ENCODE measurements at places on chromosomes 16 and 17.

- no peak for DNase-seq
Measured at GRCh38 chr17:45092911-45093430, 31.9 kb downstream of the NMT1 start.

- DNase-seq = no peak
Measured at GRCh38 chr17:2911755-2912111, 115.5 kb downstream of the RAP1GAP2 start.

GRCh38 chr17:37541880-37542660 is 52.4 kb downstream of the DUSP14 start:
- no peak for DNase-seq

GRCh38 chr17:62614142-62614541 is 13.3 kb upstream of the MRC2 start:
- no peak for DNase-seq

DNA sequence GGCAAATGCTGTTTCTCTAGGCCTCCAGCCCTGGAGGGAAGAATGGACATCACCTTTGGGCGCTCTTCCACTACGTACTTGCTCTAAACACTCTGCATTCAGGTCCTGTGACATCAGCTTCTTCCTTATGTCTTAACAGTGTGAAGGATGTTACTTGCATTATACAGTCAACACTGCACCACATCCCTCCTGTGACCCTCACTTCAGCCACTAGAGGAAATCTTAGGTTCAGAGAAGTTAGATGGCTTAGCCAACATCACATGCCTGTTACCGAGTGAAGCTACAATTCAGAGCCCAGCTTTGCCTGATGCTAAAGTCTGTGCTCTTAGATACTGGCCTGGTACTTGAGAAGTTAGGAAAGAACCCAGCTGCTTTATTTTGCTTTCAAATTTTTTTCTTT is 18.3 kb downstream of the UBFD1 start:
- no peak for DNase-seq

GRCh38 chr17:57602896-57603295 is 142.2 kb downstream of the CCDC182 start:
- no peak for DNase-seq

DNA sequence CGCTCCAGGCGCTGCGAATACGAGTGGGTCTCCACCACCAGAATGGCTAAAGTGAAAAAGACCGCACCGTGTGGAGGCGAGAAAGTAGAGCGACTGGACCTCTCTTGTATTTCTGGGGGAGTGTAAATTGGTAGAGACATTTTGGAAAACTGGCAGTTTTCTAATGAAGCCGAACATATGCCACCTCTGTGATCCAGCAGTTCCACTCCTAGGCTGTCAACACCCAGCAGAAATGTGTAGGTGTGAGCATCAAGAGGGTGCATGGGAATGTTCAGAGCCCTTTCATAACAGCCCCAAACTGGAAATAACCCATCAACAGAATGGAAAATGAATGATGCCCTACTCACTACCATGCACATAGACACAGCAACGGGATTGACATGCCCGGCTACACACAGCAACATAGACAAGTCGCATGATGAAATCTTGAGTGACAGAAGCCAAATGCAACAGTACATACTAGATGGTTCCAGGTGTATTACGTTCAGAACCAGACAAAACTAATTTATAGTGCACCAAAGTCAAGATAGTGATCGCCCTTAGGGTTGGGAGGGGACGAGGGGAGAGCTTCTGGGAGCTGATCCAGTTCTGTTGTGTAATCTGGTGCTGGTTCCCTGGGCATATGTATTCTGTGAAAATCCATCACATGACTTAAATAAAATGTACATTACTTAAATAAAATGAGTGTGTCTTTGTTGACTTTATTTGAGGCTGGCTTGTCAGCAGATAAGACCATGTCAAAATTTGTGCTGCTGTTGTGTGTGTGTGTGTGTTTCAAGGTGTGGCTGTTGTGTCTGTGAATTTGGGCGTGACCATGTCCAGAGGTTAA is 877 bp upstream of the BCL7C start:
- no peak for DNase-seq

GRCh38 chr16:4944333-4945281 is 7.7 kb upstream of the PPL start:
- no peak for DNase-seq

- no peak for DNase-seq
Measured at GRCh38 chr16:47262938-47263337, 119.2 kb upstream of the NETO2 start.

DNA sequence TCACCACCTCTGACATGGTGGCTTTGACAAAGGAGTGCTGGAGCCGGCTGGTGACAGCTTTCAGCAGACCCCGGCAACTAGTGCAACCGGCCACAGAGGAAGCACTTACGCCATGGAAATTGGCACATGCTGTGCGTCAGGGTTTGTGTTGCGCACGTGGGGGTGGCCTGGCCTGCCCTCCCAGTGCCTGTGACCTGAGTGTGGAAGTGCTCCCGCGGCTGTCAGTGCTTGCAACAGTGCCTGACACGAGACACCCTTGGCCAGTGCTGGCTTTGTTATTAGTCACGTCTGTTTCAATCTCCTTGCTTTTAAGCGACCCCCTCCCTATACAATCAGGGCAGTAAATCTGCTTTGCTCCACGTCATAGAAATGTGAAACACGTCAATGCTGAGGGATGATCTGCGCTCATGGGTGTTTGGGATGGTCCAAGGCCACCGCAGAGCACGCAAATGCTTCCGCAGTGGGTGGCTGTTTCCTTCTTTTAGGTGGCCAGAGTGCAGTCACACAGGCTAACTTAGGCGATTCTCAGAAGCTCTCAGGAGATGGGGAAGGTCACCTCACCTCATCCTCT is 64.3 kb downstream of the PGS1 start:
- no peak for DNase-seq

GRCh38 chr16:83615953-83616350 is 191.8 kb upstream of the HSBP1 start:
- no peak for DNase-seq

DNA sequence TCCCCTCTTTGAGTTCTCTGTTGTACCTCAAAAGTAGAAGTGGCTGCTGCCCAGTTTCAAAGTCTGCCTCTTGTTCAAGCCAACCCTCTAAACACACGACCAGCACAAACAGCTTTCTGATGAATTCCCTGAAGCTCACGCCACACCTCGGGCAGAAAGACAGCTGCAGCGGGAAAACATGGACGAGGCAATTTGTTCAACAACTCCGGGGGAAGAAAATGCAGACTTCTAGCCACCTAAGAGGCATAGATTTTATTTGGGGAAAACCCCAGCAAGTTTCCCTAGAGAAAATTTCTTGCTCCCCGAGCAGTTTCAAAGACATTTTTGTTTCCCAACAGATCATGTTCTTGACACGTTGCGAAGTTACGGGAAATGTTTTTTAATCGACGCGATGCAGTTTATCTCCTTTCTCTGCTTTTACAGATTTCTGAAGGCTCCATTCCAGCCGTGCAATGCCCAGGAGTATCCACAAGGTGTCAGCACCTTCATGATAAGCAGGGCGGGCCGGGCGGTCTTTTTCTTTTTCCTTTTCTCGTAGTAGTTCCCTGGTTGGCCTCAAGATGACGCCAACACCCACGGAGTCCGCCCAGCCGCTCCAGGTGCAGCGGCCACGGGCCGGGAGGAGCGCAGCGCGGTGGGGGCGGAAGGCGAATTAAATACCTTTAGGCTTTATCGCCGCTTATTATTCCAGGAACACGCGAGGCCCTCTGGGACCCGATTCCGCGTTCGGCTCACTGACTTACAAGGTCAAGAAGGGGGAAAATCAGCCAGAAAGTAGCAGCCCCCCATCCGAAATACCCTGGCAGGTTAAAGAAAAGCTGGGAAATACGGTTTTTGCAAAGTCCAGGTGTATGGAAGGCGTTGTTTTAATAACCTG is 2.9 kb upstream of the FOXC2 start:
- peak; percentile 70 for DNase-seq

GRCh38 chr16:867421-868385 is 67.2 kb upstream of the GNG13 start:
- no peak for DNase-seq

- no peak for DNase-seq
Measured at GRCh38 chr16:67773569-67774456, 32.5 kb downstream of the RANBP10 start.

- no peak for DNase-seq
Measured at GRCh38 chr17:21242026-21242697, 11.0 kb downstream of the NATD1 start.

DNA sequence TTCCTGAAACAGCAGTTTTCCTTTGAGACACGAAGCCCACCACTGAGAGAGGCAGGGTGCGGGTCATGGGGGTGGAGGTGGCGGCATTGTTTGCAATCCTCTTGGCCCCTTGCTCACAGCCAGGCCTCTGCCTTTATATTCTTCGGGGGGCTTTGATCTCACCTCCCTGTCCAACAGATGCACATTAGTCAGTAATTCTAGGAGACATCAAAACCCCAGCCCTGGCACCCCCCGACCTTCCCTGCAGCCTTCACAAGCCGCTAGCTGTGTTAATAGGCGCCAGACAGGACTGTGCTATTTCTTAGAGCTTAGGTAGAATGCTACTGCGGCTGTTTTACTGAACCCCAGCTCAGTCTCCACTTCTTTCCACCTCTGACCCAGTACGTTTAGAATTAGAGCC is 212.6 kb downstream of the RBFOX1 start:
- no peak for DNase-seq

- DNase-seq = no peak
Measured at GRCh38 chr17:36949461-36949927, 740 bp downstream of the AATF start.

DNA sequence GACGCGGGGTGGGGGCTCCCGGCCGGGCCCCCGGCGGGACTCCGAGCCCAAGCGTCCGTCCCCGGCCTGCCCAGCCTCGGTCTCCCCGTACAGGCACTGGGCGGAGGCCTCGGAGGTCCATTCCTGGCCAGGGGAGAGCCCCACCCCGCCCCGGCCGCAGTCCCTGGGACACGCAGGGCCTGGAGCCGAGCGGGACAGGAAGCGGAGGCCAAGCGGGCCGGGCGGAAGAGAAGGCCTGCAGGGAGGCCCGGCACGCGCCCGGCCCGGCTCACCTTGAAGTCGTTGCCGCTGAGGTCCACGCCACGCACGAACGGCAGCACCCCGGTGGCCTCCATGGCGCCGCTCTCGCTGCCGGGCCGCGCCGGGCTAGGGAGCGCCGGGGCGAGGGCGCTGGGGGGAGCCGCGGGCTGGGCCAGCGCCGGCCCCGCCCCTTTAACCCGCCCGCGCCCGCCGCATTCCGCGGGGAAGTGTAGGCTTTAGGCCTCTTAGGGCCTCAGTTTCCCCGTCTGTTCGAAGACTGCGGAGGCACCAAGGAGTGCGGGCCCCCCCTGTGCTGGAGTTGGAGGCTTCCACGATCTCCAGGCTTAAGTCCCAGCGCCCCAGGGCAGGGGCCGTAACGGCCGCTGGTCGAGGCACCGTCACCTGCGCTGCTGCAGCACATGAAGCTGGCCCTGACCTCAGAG is at the start of gene FLII:
Gene FLII, minus strand, starts transcription at position 383 of the 683 bp plus-strand sequence. Its CDS starts 48 bp downstream, at position 335.
- peak; percentile 55 for DNase-seq

DNA sequence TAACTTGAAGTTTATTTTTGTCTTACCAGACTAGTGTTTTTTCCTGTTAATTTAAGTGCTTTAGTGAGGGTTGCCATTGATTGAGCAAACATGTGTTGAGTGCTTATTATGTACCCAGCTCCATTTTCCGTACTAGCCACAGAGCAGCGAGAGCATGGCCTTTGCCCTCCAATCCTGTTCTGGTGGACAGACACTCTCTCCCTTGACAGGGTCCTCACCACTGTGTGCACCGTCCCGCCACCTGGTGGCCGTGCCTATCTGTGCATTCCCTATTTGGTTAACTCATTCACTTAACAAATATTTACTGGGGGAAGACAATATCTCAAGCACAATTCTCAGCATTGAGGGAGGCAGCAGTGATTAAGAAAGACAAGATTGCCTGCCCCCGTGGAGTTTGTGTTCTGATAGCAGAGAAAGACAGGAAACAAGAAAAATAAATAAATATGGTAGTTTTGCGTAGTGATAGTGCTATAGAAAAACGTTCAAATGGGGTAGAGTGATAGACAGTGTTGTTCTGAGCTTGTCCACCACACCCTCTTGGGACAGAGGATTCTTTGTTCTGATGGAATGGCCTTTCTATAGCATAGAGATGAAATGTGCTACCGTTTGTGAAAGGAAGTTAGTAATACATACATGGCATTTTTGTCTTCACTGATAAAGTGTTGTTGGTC is 13.0 kb downstream of the CDH13 start:
- no peak for DNase-seq

- no peak for DNase-seq
Measured at GRCh38 chr16:78415013-78415412, 315.6 kb downstream of the WWOX start.

DNA sequence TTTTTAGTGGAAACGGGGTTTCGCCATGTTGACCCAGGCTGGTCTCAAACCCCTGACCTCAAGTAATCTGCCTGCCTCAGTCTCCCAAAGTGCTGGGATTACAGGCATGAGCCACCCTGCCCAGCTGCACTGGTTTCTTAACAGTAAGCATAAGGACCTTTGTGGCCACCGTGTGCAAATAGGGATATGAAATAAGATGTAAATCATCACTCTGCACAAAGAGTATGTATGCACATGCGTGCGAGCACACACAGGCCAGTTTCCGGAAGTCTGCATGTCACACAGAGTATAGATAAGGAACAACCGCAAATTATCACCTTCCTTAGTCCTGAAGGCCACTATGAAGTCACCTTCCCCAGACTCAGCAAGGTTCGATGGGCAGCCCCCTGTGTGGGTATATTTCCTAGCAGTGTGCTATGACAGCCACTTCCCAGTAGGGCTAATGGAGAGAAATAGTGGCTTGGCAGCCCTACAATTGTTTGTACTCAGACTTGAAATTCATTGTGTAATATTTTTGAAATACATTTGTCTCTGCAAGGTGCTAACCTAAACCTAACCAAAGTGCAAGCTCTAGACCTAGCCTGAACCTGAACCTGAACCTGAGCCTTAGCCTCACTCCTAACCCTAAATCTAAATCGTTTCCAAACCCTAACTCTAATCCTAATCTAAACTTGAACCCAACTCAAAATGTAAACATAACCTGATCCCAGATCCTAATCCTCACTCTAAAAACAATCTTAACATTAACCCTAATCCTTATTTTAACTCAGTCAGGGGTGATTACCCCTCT is 48.4 kb upstream of the SKAP1 start:
- no peak for DNase-seq

GRCh38 chr17:72562615-72563188 is 441.9 kb downstream of the SOX9 start:
- no peak for DNase-seq

GRCh38 chr17:4641297-4642195 is at the start of gene ALOX15:
ALOX15 (minus strand) TSS chr17:4641678; CDS start chr17:4641651, 27 bp downstream.
- no peak for DNase-seq

- no peak for DNase-seq
Measured at GRCh38 chr17:50447870-50448595, 20.6 kb downstream of the CHAD start.

- DNase-seq = no peak
Measured at GRCh38 chr16:78363843-78364555, 264.5 kb downstream of the WWOX start.
